IMR-90 (cell line): ENCODE measurements at places on chromosomes 2 and 18.

DNA sequence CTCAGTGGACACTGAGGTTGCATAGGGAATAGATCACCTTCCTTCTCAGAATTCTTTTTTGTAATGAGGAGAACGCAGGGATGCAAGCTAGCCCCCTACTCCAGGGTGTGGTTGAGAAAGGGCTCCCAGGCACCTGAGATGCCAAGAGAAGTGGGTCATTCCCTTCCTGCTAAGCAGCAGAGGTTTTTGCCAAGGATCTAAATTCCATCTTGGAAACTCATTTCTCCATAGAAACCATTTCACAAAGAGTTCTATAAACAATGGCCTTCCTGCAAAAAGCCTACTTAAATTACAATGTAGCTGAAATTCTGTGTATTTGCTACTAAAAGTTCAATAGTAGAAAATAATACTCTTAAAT, 3.7 kb upstream of the PPP3R1 start:
- DNase-seq, result peak; percentile 83

DNA sequence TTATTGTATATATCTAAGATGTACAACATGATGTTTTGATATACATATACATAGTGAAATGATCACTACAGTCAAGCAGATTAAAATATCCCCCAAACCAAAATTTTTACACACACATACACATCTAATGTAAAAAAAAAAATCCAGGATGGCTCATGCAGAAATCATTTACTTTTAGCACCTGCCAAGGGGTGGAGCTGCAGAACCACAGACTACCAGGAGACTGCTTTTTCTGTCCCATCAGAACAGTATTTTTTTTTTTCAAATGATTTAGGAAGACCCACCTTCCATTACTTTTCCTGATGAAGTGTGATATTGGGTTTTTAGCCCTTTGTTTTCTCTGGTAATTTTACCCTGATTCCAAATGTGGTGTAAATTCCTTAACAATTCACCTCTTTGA, 61.9 kb downstream of the AQP4 start:
- DNase-seq, result no peak

DNA sequence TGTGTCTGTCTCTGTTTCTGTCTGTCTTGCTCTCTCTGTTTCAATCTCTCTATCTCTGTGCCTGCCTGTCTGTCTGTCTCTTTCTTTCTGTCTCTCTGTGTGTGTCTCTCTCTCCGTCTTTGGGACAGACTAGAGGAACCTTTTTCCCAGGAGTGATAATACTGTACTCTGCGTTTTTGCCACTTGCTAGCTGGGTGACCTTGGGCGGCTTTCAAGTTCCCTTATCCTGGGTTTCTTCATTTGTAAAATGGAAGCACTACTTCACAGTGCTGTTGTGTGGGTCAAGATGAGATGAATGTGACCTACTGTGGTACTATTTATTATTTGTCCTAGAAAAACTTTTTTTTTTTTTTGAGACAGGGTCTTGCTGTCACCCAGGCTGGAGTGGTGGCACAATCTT, 42.4 kb downstream of the HPCAL1 start:
- DNase-seq, result no peak

- DNase-seq, result no peak
These were observed 720 bp downstream of the LBX2 start for GRCh38 chr2:74498500-74499266.

DNA sequence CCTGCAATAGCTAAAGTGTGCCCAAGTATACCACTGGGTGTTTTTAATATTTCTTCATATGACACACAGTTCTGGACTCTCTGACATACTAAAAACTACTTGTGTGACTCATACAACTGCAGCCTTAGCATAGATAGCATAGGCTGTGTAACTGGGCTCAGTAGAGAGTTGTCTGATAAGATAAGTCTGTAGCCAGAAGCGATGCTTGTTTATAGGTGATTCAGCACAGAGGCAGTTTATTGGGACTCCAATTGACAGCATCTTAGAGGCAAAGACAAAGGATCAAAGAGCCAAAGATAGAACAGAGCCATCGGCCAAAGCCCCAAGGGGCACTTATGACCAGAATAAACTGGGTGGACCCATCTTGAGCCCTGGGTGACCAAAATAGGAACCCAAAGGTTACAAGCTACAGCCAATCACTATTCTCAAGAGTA, 42.3 kb downstream of the AAK1 start:
- peak; percentile 97 for DNase-seq

- peak; percentile 34 for DNase-seq
These were observed 210.6 kb downstream of the IKZF2 start for GRCh38 chr2:212940816-212941215.

DNA sequence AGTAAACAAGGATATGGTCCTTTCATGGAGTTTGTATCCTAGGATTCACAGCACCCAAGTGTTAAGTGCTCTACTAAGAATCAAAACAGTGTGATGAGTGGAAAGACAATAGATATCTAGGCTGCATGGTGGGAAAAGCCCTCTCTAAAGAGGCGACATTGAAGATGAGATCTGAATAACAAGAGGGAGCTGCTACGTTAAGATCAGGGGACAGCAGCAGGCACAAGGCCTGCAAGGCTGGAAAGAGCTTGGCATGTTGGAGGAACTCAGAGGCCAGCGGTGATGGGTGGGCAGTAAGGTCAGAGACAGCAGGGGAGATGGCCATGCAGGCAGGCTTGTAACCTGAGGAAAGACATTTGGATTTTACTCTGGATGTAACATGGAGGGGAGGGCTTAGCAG, 177.5 kb downstream of the GFPT1 start:
- no peak for DNase-seq

DNA sequence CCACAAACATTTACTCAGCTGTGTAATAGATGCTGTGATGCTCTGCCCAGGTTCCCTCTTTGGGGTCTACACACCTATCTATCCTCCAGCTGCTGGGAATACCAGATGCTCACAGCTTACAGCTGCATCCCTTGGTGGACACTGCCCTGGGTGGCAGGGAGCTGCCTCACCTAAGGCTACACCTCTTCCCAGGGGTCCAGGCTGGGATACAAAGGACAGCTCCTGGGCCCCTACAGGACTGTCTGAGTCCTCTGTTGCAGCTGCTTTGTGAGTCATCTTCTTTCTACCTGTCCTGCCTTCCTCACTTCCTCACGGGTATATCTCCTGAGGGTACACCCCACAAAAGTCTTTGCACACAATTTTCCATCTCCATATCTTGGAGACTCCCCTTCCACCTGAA, 27.6 kb downstream of the THNSL2 start:
- no peak for DNase-seq

- peak; percentile 40 for DNase-seq
These were observed 256.8 kb upstream of the ZEB2 start for GRCh38 chr2:144776766-144777165.

DNA sequence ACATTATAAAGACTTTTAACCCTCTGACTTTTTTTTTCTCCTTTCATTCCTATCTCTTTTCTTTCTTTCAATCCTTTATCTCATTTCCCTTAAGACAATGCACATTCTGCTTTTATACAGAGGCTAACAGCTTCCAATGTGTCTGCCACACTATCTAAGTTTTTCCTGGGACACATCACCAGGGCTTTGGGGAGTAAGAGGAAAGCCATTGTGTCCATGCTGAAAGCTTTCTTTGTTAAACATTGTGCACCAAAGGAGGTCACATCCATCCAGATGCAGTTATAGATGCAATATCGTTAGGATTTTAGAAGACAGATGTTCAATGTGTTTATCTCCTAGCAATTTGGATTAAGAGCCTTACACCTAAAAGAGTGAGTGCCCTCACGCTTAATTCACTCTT, 534.1 kb downstream of the CNTNAP5 start:
- DNase-seq, result no peak

DNA sequence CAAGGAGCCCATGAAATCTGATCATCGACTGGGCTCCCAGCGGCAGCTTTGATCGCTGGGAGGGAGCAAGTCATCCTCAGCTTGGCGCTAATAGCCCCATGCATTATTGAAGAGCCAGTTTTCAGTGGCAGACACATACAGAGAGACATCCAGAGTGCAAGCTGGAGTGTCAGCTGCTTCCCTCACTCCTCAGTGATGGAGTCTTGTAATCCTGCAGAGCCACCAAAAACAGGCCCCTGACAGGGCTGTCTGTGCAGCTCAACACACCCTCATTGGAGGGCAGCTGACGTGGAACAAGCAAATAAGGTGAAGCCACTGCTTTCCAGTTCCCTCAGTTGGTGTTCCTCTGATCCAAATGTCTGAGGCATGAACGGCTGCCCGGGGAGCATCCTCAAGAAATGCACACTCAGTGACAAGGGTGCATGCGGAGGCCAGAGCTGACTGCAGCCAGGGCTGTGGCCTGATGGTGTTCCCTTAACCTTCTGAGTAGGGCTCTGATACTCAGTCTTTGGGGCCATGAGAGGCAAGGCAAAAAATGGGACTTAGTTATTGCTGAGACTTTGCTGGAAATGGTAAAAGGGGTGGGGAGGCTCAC, 97.4 kb downstream of the RHOB start:
- no peak for DNase-seq

- no peak for DNase-seq
These were observed 10.2 kb upstream of the ITGA4 start for GRCh38 chr2:181446985-181447384.

- DNase-seq, result no peak
These were observed 60.0 kb downstream of the SNORC start for GRCh38 chr2:232930059-232930400.

DNA sequence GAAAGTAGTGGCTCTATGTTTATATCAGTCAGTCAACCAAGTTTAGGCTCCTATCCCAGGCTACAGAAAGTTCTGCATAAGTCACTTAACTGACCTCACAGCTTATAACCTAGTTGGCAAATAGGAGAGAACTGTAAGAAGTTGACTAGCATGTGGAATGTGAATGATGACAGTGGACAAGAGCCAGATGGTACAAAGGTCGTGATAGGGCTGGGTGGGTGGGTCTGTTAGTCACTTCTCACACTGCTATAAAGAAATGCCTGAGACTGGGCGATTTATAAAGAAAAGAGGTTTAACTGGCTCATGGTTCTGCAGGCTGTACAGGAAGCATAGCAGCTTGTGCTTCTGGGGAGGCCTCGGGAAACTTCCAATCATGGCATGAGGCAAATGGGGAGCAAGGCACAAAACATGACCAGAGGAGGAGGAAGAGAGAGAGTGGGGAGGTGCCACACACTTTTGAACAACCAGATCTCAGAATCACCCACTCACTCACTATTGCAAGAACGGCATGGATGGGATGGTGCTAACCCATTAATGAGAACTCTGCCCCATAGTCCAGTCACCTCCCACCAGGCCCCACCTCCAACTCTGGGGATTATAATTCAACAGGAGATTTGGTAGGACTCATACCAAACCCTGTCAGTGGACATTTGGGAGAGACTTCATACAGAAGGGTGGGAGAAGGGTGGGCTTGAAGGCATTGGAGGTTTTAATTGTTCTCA, 68.8 kb downstream of the LTBP1 start:
- DNase-seq, result peak; percentile 82

DNA sequence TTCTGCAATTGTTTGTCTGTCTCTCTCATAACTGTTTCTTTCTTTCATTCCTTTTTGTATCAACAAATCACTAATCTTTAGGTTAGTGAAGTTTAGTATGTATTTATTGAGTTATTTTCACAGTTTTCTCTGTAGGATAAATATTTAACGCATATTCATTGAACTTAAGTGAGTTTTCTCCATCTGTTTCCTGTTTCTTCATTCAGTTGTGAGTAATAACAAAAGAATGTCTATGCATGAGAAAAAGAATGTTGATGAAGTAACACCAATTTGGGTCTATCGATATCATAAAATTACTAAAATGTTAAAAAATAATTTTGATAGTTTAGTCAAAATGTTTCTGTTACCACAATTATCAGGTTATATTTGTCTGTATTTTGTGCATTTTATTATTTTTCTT, 948.0 kb downstream of the DSC3 start:
- peak; percentile 21 for DNase-seq

DNA sequence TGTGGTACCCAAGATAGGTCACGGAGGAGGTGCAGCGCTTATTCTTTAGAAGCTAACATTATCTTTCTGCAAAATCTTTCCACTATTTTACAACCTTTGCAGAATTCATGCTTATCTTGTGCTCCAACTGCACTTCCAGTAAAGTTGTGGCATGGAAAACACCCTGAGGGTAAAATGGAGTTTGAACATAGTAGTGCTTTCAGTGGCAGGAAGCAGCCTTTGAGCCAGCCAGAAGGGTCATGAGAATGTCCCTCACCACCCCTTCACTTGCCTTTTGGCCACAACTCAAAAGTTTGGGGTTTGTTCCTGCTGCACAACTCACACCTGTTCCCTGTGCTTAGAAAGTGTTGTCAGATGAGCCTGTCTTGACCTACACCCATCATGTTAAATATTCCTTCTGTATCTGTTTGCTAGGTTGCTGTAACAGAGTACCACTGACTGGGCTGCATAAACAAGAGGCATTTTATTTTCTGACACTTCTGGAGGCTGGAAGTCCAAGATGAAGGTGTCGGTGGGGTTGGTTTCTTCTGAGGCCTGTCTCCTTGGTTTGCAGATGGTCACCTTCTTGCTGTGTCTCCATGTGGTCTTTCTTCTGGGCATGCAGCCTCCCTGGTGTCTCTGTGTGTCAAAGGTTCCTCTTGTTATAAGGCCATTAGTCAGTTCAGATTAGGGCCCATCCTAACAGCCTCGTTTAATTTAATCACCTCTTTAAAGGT, 194.1 kb downstream of the SMAD7 start:
- DNase-seq, result no peak

DNA sequence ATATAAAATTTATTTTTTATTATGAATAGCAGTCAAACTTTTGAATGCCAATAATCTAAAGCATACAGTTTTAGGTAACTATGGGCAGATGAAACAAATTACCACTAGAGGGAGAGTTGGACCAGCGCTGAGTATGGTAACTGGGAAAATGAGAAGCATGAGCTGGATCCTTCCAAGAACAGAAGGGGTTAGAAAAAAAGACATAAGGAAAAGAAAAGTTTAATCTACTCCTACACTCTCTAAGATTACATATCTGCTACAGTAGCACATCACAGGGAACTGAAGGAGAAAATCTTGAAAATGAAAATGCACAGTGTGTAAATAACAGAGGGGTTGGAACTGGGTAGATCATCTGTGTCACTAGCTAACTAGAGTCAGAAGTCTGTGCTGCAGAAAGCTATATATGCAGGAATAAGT, 15.5 kb downstream of the REG3G start:
- no peak for DNase-seq

- no peak for DNase-seq
These were observed 193.7 kb downstream of the TRIB2 start for GRCh38 chr2:12910431-12910830.

GRCh38 chr2:159138642-159139182, 147.8 kb downstream of the WDSUB1 start:
- DNase-seq, result peak; percentile 60

- peak; percentile 87 for DNase-seq
These were observed 12.7 kb upstream of the CDH2 start for GRCh38 chr18:28189400-28190239.

- no peak for DNase-seq
These were observed 50.0 kb downstream of the ASAP2 start for GRCh38 chr2:9256570-9257043.

- DNase-seq, result no peak
These were observed 21.4 kb upstream of the SPTBN1 start for GRCh38 chr2:54434711-54435110.

GRCh38 chr18:13430663-13431062, 212.1 kb downstream of the LDLRAD4 start:
- DNase-seq, result no peak

DNA sequence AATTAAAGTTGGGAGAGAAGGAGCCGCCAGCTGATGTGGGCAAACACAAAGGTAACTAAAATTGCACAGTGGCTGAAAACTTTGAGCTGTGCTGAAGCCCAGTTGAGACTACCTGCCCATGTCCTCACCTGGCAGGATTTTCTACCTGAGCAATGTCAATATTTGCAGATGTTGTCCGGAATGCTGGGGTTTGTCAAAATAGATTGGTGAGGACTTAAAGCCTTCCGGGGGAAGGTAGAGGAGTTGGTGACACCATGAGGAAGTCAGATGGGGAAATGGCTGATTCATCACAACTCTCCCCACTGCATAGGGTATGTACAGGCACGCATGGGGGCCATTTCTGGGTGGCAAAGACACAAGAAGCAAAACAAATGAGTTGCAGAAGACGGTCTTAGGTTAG, 114.9 kb downstream of the ALK start:
- DNase-seq, result no peak
